ENCODE measurements at places on chromosomes 4 and X.

DNA sequence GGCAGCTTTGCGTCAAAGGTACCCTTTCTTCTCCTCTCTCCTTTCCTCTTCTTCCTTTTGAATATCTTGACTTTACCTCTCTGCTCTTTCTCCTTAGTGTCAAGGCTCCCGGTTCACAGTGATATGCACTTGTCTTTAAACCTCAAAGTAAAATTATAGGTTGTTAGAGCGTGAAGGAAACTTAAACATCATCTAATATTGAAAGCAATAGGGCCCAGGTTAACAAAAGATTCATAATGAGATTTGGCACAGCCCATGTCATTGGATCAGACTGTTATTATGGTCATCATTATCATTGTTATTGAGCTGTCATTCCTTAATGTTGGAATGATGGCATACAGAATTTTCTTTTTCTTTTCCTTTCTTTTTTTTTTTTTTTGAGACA lies 32.5 kb downstream of the FTHL17 start:
- no peak for DNase-seq

- DNase-seq, result no peak
Observed at GRCh38 chr4:17085416-17085815, 187.0 kb upstream of the LDB2 start.

DNA sequence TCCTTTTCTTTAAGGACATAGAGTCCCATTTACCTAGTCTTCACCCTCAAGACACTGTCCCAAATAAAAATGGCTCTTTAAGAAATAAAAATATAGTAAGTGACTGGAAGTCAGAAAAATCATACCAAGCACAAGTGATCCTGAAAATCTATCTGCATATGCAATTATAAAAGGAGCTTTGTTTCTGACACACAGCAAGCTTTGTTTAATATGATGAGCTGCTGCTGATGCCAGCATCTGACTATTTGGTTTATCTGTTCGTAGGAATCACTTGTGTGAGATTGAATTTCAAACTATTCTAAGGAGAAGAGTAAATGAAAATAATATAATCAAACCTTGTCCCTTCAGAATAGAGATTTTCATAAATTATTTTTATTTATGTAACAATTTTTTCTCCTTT lies 332.4 kb downstream of the PCDH7 start:
- no peak for DNase-seq

GRCh38 chrX:9802737-9803136 lies 16.5 kb downstream of the SHROOM2 start:
- no peak for DNase-seq

GRCh38 chr4:151436093-151436518 lies 27.1 kb downstream of the FHIP1A start:
- peak; percentile 21 for DNase-seq

- no peak for DNase-seq
Observed at GRCh38 chr4:108350332-108350731, 181.6 kb upstream of the LEF1 start.

GRCh38 chr4:153210727-153211126 lies 6.5 kb downstream of the TRIM2 start:
- no peak for DNase-seq

DNA sequence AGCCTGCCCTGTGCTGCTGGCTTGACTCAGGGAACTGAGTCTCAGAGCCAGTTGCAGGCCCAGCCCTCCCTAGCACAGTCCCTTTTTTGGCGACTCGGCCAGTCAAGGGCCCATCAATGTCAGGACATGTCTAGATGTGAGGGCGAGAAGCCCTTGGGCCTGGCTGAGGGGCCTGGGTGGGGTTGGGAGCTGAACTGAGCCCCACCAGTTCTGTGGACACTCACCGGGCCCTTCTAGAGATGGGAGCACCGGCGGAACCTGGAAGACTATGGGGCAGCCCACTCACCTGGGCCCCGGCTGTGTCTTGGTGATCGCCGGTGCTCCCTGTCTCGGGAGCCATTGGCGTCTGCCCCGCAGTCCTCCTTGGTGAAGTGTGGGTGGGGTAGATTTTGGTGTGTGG lies 245.9 kb downstream of the AFAP1 start:
- DNase-seq, result no peak

DNA sequence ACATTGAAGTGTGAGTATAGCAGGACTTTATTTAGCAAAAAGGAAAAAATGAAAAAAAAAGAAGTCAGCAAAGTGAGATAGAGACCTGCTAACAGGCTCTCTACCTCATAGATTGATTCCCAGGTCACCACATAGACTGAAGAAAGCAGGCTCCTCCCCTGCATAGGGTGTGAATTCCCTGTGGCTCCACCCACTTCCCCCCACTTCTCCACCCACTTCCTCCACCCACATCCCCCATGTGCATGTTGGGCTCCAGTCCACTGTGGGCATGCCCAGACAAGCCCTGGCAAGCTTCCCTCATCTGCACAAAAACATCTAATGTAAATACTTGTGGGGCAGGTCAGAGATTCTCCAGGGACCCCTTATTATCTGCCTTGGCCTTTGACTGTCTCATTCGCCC lies 97.8 kb downstream of the TMEM47 start:
- DNase-seq, result peak; percentile 29

DNA sequence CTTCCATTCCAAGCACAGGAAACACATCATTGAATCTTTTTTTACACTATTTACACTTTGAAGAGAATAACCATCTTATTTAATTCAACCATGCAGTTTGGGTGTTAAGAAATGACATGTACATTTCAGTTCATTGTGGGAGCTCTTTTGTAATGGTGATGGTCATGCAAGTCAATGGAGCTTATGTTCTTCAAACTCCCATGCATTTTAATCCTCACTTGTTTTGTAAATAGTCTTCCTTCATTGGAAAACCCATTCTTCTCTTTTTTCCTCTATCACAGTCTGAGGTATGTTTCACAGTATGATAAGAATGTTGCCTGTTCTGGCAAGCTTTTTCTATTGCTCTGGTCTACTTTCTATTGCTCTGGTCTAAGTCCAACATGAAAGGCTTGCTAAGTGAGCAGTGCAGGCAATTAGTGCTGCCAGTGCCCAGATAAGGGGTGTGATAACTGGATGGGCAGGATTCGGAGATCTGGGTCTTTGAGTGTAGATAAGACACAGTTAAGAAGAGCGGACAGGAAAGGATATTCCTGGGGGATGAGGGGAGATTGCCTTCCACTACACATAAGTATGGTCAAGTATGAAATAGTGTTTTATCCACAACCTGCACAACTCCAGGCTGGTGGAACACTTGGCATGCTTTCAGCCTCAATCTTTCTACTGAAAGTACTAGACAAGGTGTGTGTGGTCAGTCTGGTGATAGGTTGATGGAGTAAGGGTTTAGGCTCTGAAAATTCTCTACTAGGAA lies 17.1 kb downstream of the AFP start:
- DNase-seq, result no peak

DNA sequence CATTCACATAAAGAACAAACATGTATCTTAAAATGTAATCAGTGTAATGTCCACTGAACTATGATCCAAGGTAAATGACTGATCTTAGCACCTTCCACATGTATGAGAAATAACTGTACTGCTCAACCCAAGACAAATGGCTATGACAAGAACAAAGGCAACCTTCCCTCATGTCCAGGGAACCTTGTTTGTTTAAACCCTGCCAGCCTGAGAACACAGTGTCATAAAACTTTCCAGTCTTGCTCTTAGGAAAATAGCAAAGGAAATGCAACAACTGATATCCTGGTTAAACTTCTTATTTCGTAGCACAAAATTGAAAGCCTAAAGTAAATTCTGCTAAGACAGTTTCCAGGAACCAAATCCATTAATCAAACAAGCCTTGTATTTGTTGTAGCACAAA lies 494.3 kb downstream of the IL15 start:
- no peak for DNase-seq

DNA sequence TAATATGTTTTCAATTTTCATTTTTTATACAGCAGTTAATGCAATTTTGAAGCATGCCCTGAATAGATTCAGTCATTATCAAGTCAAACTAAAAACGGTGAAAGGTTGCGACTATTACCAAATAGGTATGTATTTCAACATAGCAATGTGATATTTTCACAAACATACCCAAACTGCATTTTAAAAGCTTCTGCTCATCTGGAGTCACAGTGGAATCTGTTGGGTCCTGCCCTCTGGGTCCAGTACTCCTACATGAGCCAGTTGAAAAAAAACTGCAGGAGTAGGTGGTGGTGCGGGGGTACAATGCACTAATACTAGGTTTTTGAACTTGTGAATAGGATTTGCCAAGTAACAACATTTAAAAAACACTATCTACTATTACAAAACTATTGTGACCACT lies 938 bp downstream of the GPR34 start:
- no peak for DNase-seq

- DNase-seq, result peak; percentile 44
Observed at GRCh38 chr4:2364654-2365053, 53.8 kb downstream of the ZFYVE28 start.

DNA sequence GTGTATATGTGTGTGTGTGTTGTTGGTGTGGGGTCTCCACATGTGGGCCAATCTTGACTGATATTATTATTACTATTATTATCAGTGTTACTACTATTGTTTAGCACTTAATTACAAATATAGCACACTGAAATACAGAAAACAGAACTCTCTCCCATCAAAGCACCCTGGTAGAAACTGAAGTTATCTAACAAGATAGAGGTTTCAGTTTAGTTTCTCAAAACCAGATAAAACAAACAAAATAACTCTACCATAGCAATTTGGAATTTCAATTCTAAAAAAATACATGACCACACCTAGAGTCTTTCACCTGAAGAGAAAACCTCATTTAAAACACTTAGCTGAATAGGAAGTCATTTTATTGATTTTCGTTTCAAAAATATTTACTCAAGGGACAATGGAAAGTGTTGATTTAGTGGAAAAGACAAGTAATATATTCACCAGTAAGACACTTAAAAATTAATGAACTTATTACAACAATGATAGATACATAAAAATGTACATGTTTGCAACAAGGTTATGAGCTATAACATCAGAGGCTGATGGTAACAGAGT lies 252.3 kb downstream of the PDHA2 start:
- no peak for DNase-seq

Data from fibroblast of skin of right biceps (primary cell).